Caudate nucleus (tissue), 63 donors: ENCODE measurements at places on chromosomes 1 and 21.
A peak's percentile ranks its signal among the peaks of the same experiment; 100 is the strongest.

DNA sequence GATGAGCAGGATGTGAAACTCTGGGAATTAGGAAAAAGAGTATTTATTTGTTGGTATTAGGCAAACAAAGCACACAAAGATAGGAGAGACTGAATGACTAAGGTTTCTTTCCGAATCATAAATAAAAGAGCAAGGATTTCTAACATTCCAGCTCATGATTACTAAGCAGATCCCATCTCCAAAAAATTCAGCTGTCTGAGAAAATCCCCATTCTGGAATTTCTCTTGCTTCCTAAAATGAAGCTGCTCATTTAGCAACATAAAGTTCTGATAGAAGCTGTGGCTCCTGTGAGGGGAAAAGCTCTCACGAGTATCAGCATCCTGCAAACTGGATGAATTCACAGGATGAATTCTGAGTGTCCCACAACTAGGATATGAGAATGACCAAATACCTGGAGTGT is 6.7 kb upstream of the SH2D5 start:
- DNase-seq = no peak

DNA sequence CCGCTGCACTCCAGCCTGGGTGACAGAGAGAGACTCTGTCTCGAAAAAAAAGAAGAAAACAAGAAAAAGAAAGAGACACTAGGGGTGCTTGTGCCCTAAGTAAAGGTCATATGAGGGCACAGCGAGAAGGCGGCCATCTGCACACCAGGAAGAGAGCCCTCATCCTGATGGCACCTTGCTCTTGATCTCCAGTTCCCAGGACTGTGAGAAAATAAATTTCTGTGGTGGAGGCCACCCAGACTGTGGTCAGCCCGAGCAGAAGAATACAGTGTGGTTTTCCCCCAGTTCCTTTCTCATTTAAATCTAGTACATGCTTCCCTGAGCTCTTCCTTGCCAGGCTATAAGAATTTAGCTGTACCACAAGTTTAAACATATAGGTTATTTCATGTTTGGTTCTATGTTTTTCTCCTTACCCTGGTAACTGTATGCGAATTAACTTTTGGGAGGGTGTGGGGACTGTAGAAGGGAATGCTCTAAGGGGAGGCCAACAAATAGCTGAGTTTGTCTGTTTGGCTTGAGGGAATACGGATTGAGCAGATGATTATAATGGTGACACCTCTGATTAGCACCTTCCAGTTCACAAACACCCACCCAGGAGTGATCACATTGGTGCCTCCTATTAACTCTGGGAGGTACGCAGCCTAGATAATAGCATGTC is 119.6 kb upstream of the ERRFI1 start:
- DNase-seq = no peak

DNA sequence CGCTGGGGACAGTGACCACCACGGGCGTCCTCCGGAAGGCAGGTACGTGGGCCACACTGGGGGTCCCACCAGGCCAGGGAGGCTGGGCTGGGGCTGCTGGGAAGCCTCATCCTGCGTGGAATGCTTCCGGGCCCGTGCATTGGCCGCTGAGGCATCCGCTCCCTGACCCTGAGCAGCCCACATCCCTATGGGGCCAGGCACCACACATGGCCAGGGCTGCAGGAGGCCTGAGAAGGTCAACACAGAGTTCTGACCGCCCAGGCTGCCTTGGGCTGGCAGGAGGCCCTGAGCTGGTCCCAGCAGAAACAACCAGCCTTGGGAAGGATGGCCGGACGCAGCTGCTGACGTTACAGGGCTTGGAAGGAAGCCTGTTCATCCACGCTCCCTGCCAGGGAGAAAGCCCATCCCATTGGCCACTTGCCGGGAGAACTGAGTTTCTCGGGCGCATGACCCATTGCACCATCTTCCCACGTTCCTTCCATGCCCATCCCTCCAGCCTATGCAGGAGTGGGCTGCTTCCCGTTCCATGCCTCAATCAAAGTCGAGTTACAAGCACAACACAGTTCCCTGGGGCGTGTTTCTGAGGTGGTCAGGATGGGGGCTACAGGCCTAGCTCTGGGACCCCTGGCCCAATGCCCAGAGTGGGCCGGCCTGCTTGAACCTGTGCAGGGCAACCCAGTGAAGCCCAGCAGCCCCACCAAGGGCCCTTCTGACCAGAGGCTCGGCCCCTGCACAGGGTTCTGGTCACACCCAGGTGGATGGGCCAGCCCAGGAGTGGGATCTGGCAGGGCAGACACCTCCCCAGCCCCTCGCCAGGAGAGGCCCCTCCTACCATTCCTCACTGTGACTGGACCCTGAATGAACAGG is 31.7 kb downstream of the TRIM11 start:
- DNase-seq = peak; percentile 28

DNA sequence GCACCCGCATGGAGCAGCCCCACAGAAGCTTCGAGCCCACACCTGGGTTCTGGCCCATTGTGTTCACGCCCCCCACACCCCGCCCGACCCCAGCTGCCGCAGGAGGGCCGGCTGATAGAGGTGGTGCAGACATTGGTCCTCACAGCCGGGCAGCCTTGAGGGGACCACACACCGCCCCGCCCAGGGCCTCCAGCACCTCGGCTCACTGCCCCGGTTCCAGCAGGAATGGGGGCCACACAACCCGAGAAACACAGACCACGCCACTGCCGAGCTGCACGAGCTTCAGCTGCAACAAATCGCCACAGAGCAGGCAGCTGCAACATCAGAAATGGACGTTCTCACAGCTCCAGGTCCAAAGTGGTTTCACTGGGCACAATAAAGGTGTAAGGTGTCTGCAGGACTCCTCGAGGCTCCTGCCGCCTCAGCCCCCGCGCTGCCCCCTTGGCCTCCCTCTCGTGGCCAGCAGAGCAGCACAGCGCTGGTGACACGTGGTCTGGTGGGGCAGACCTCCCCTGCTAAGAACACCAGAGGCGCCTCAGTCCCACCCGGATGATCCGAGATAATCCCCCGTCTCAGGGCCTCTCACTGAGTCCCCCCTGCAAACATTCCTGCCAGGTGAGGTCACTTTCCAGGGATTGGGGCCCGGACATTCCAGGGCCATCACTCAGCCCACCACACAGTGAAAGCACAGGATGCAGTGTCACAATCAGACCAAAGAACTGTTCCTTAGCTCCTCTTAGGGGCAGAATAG is 62.3 kb upstream of the ADARB1 start:
- no peak for DNase-seq

DNA sequence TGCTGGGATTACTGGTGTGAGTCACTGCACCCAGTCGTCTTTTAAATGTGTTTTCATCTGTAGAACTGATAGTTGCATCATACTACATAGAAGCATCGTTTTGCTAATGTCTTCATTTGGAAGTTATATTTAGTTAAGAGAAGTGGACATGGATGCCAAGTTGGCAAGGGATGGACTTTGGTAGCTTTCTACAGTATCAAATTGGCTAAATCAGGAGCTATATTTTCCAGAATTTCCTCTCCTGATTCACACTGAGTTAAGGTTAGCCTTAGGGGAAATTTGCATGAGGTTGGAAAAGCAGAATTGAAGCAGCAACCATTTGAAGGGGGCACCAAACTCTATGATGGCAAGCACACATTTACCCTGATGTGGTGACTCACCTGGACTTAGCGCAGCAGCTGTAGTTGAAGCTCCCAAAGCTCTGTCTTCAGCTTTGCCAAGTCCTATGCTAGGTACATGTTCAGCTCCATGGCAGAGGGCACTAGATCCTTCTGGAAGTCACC is 43.9 kb downstream of the DUSP10 start:
- DNase-seq = no peak

DNA sequence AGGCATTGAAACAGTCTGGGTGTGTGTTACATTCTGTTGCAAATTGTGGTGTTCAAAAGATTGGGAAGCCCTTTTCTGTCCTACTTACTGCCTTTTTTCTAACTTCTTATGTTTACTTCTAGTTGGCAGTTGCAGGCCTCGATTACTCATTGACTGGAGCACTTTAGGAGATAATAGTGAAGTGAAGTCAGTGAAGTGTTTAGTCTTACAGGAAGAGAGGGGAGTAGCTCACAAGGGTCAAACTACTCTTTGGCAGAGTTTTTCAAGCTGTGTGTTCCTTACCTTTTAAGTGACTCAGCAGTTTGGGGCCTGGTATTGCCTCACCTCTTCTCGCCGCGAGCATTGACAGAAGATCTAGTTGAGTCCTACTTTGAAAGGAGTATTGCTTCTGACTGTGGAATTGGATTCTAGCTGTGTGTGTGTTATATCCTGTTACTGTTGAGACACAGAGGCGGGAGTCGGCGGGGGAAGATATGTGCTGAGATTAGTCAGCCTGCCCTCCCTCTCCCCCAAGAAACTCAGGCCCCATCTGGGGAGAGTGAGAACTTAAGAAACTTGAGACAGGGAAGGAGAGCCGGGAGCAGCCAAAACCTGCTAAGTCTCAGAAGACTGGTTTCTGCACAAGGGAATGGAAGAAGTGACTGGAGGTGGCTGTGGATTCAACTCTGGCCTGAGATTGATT is 19.3 kb downstream of the AHCYL1 start:
- no peak for DNase-seq

DNA sequence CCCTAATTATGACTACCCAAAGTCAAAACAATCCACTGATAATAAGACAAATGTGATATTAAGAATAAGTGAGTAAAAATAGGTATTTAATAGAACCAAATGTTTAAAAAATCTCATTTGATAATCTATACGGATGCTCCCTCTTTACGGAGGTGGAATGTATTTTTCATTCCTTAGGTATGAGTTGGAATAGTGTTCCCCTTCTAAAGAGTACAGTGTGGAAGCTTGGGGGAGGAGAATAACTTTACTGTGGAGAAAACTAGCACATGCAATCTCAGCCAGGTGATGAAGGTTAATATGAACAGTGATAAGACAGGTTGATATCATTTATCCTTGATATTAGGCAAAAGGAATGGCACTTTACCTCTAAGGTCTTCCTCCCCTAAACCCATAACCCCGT is 74.6 kb downstream of the GPR88 start:
- DNase-seq = no peak

DNA sequence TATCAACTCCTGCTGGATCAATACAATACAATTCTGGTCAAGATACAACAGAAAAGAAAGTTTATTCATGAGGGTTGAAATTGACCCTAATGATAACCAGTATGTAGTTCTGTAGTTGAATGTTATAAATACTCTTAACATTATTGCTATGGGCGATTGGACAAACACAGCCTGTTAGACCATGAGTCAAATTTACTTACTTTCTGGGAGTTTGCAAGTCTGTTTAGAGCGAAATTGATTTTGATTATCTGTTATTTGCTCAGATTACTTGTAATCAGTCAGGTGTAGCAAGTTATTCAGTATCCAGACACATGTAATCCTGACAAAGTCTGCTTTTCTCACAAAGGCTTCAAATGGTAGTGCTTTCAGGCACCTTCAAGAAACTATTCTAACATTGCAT is 216.6 kb upstream of the B3GALT2 start:
- no peak for DNase-seq

DNA sequence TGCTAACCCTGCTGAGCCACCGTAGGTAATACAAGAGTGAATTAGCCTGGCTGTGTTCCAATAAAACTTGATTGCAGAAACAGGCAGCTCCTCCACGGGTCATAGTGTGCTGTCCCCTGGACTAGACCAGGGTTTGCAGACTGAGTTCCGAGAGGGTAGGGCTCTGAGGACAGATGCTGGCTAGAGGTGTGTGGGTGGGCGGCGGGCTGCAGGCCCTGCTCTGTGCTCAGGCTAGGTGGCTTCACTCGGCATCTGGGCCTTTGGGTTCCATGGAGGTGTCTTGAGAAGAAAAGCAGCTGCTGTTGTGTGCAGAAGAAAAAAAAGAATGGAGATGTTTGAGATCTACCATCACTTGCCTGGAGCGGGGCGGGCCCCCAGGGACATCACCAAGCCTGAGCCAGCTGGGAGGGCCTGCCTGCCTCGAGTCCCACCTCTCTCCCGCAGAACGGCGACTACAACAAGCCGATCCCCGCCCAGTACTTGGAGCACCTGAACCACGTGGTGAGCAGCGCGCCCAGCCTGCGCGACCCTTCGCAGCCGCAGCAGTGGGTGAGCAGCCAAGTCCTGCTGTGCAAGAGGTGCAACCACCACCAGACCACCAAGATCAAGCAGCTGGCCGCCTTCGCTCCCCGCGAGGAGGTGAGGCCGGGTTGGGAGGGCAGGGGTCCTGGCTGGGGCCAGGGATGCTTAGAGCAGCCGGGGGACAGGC is 7.9 kb downstream of the TMEM201 start:
- no peak for DNase-seq

DNA sequence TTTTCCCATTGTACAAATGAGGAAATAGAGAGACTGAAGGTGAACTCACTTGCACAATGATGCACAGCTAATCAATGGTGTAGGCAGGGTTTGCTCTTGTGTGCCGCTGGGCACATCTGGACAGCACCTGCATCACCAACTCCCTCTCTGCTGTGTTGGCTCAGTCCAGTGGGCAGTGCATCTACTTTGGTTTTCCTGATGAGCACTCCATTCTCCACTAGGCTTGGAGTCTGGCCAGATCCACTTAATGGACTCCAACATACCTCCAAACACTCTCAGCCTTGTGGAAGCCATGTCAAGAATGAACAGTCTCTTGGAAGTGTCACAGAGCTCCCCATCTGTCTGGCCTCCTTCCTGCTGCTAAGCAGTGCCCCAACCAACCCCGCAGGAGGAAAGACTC is 152.2 kb downstream of the HIVEP3 start:
- DNase-seq = no peak

GRCh38 chr1:10225573-10225972 is 15.2 kb downstream of the KIF1B start:
- DNase-seq = no peak

GRCh38 chr1:1170215-1171091 is 3.2 kb upstream of the TTLL10 start:
- DNase-seq = no peak

DNA sequence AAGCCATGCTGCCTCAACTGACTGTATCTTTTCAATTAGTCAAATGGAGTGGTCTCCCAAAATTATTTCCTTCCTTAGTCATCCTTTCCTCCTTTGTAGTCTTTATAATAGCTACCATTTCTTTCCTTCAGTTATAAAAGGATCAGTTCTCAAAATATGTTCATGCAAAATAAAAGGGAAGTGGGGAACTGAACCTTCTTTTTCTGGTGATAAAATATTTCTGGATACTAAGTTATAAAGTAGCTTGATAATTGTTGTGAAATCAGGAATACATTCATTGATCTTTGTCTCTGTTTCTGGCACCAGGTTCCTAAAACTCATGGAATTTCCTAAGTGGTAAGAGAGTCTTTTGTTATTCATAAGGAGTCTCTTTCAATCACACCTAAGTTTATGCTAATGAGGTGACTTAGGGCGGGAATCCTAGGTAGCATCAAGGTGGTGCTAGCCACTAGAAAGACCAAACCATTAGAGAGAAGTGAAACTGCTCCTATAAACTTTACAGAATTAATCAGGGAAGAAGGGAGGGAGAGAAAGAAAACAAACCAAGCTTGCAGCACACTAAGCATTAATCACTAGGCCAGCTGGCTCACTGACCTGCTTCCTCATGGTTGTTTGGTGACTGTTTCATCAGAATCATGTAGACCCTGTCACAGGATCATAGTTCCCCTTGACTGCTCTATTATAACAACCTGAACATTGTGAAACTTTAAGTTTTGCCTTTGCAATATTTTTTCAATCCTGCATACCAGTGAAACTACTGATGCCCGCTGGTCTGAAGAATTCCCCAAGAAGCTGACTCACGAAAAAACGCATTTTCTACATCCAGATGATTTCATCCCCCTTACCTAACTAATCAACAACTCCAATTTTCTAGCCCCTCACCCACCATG is 161.6 kb upstream of the PTBP2 start:
- no peak for DNase-seq

- no peak for DNase-seq
Measured at GRCh38 chr1:47627016-47627415, 189.2 kb downstream of the FOXD2 start.

GRCh38 chr1:41876576-41877445 is 41.9 kb downstream of the HIVEP3 start:
- DNase-seq = no peak
